Activated CD4-positive, alpha-beta T cell treated with anti-CD3 and anti-CD28 coated beads, Interleukin-2, amount 50 U/mL, for 1 hour (primary cell): ENCODE measurements at places on chromosomes 2 and 18.

GRCh38 chr2:222730366-222730999 is 59.0 kb downstream of the MOGAT1 start:
- DNase-seq: no peak

GRCh38 chr2:238163481-238164198 is 4.9 kb downstream of the ERFE start:
- DNase-seq: no peak

DNA sequence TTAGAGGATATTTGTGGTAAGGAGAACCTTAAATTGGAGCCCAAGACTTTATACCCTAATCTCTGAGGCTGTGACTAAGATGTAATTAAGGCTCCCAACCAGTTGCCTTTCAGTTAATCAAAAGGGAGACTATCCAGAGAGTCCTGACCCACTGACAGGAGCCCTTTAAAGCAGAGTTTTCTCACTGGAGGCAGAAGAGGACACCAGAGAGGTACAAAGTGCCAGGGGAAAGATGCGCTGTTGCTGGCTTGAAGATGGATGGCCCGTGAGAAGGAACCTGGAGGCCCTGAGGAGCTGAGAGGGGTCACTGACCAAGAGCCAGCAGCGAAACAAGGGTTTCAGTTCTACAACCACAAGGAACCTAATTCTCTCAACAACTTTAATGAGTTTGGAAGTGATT is 137.3 kb downstream of the TMEM131 start:
- DNase-seq: no peak

DNA sequence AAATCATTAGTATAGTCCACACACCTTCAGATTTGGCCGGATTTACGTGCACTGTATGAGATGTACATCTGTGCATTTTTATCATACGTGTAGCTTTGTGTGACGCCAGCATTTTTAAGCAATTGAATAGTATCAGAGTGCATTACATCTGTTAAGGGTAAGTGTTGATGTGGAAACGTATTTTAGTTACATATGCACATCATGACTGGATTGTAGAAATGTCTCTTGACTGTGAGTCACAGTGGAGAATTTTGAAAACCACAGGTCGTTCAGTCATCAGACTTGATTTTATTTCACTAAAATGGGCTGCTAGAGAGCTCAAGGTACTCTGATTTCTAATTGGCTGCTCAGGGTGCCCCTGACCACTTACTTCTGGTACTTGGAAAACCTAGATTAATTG is 5.4 kb upstream of the GPBAR1 start:
- DNase-seq: no peak

GRCh38 chr2:25740810-25741381 is 67.5 kb upstream of the DTNB start:
- no peak for DNase-seq

- no peak for DNase-seq
These were observed 265.3 kb downstream of the SETBP1 start for GRCh38 chr18:44945888-44946401.

DNA sequence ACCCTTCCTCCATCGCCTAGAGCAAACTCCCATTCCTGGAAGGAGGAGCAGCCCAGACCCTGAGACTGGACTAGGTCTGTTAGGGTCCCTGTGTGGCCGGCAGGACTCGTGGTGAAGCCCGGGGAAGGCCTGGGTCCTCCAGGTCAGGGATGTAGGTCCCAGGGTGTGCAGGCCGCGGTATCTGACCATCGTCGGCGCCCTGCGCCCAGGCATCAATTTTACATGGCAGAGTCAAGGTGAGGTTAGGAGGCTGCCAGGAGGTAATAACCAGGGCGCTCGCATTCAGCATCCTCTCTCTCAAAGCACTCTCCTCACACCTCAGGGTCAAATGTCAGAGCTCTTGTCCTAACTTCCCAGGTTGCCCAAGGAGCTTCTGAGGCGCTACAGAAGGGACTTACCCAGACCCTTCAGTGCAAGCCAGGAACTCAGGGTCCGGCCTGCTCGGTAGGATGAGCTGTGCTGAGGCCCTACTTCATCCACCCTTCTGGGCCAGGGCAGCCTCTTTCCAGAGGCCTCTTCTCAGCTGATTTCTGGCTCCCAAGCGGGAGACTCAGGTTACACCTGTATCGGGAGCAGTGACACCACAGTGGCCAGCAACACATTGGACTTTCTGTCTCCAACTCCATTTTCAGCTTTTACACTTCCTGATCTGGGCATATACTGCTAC is 628 bp downstream of the SH2D6 start:
- no peak for DNase-seq

- no peak for DNase-seq
These were observed 246.8 kb downstream of the KCNS3 start for GRCh38 chr2:18125303-18125702.
